ENCODE measurements at places on chromosomes 5 and 9.

DNA sequence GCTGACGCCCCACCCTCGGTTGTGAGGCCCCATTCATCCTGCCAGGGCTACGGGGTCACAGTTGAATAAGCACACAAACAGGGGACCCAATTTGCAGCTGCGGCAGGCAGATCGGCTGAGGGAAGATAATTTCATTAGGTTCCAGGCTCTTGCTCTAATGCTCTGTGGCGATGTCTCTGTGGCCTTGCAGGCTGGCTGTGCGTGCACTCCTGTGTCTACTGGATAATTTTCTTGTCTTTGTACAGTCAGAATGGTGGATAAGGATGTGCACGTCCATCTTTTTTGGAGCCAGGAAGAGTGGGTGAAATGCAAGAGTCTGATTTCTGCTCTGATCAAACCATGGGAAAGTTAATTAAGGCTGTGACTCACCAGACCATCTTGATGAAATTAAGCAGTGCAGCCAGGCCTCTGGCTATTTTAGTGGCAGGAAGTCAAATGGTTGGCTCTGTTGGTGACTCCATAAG is 39.2 kb downstream of the NSG2 start:
- no peak for DNase-seq

- no peak for DNase-seq
Observed at GRCh38 chr9:94952565-94953373, 226.3 kb downstream of the AOPEP start.

- DNase-seq: no peak
Observed at GRCh38 chr5:107990881-107991810, 320.4 kb upstream of the EFNA5 start.

- no peak for DNase-seq
Observed at GRCh38 chr9:97440160-97440559, 28.3 kb downstream of the TDRD7 start.

DNA sequence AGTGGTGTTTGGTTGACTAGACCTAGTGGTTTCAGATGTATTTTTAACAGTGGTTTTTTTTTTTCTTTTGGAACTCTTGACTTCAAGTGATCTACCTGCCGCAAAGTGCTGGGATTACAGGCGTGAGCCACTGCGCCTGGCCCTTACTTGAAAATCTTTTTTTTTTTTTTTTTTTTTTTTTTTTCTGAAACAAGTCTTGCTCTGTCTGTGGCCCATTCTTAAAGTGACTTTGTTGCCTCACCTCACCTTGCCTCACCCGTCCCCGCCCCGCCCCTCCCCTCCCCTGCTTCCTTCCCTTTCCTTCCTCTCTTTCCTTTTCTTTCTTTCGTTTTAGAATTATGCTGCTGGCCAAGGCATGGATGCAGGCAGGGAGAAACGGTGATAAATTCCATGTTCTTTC is 26.0 kb downstream of the GPBP1 start:
- DNase-seq: no peak

DNA sequence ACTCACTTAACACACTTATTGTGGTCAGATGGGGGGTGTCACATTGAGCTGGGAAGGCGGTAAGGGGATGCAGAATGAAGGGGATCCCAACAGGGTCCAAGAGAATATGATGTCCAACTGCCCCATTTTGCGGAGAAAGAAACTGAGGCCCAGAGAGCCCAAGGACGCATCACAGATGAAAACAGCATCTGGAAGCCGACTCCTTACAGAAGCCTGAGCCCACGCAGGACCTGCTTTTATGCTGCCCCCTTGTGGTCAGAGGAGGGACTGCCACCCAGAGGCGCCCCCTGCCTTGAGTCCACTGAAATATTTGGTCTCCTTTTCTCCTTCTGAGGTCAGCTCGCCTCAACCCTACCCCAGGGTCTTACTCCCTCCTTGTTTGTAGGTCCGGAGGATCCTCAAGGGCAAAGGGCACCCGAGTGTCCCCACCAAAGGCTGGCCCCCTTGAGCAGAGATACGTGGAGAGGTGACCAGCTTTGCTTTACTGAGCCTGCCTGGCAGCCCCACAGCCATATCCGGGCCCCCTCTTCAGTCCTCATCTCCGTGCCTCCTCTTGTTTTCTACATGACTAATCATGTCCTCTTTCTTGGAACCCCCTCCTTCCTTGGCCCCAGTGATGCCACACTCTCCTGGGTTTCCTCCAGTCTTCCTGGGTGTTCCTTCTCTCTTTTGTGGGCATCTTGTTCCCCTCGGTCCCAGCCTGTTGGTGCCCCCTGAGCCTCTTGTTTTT is 30.0 kb upstream of the TTLL11 start:
- peak; percentile 16 for DNase-seq

Data from skeletal muscle cell (primary cell).